ENCODE measurements at places on chromosomes 11 and 22.

DNA sequence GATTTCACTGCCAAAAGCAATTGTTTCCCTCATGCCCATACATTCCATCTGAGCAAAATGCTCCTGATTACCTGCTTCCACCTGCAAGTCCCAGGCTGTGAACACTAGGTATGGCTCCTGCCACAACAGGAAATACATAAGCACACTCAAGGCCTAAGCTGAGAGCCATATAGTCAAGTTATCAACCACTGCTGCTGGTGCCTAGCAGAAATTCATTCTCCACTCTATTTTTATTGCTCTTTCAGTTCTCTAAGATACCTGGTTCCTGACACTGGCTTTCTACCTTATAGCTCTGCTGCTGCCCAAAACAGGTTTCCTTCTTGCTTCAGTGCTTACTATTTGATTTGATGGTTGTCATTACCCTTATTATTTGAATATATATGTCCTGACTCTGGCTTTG is 31.6 kb downstream of the SLC36A4 start:
- no peak for DNase-seq

GRCh38 chr11:87019613-87020271 is 18.0 kb upstream of the TMEM135 start:
- DNase-seq, result no peak

- no peak for DNase-seq
Observed at GRCh38 chr11:35166369-35167360, 27.7 kb downstream of the CD44 start.

DNA sequence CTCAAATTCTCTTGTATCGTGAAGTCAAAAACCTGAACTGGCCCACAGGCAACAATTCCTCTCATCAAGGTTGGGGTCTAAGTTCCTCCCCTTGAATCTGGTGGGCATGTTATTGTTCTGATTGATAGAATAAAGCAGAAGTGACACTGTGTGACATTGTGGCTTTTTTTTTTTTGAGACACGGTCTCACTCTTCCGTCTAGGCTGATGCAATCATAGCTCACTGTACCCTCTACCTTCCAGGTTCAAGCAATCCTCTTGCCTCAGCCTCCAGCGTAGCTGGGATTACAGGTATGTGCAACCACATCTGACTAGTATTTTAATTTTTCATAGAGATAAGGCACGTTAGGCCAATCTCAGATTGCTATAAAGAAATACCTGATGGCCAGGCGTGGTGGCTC is 8.9 kb upstream of the PELI3 start:
- no peak for DNase-seq

GRCh38 chr22:27420195-27420816 is 381.2 kb downstream of the MN1 start:
- DNase-seq, result no peak

GRCh38 chr11:117180020-117180419 is 1.5 kb downstream of the SIDT2 start:
- no peak for DNase-seq

- DNase-seq, result no peak
Observed at GRCh38 chr22:42190274-42190673, 59.7 kb upstream of the CYP2D6 start.

DNA sequence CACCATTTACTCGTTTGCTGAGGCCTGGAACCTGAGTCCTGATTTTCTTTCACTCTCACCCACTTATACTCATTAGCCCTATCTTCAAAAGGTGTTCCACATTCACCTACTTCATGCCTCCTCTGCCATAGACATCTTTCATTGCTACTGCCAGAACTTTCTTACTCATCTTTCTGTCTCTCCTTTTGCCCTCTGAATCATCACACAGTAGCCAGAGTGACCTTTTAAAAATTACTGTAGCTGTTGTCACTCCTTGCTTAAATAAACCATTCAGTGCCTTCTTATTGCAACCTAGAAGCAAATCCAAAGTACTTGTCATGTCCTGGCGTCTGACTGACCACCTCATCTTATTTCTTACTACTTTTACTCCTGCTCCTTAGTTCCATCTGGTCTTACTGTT is 38.2 kb downstream of the ATXN10 start:
- no peak for DNase-seq

GRCh38 chr11:102780491-102780918 is at the start of gene MMP10:
Gene MMP10 (minus strand): TSS chr11:102780628. CDS start chr11:102780591, 37 bp downstream.
- DNase-seq, result peak; percentile 62

- peak; percentile 33 for DNase-seq
Observed at GRCh38 chr11:128632141-128632791, 44.9 kb upstream of the ETS1 start.

GRCh38 chr11:20089796-20090653 is 70.2 kb downstream of the DBX1 start:
- no peak for DNase-seq

- peak; percentile 75 for DNase-seq
Observed at GRCh38 chr22:30425616-30426387, at the start of gene MTFP1. Gene MTFP1 (plus strand): TSS chr22:30425768. CDS start chr22:30425880, 112 bp downstream.

- no peak for DNase-seq
Observed at GRCh38 chr11:14189874-14190273, 169.1 kb downstream of the RRAS2 start.

- no peak for DNase-seq
Observed at GRCh38 chr11:75576017-75576416, 14.0 kb downstream of the SERPINH1 start.

DNA sequence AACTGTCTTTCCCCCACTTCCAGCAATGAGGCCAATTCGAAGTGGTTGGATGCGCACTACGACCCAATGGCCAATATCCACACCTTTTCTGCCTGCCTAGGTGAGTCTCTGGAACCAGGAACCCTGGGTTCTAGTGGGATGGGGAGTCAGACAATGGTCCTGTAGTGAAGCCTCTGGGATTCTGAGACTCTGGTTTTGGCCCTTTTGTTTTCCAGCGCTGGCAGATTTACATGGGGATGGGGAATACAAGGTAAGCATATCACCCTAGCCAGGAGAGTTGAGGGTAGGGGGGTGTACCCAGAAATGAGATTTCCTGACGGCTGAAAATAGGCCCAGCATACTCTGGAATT is 530 bp downstream of the BBS1 start:
- no peak for DNase-seq

DNA sequence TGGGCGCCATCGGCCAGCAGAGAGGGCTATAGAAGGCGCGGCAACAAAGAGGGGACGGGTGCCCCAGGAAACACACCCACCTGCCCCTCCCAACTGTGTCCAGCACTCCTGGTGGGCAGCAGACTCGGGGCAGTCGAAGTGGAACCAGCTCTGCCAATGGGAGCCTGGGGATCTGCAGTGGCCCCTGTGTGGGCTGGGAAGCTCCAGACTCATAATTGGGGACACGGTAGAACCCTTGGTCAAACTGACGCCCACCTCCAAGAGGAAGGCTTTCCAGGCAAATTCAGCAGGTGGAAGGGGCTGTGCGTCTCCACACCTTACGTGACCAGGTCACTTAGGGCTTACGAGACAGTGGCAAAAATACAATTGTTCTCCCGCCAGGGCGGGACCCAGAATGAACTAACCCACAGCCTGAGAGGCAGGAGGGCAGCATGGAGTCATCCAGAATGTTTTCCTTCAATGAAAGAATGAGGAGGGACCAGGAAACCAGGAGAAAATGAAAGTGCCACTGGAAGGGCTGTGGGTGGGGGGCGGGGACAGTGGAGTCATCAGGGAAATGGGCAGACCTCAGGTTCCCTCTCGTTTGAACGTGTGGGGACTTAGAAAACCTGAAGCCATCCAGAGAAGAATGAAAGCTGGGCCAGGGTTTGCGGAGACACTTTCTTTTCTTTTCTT is 53.2 kb upstream of the SHANK2 start:
- peak; percentile 43 for DNase-seq

DNA sequence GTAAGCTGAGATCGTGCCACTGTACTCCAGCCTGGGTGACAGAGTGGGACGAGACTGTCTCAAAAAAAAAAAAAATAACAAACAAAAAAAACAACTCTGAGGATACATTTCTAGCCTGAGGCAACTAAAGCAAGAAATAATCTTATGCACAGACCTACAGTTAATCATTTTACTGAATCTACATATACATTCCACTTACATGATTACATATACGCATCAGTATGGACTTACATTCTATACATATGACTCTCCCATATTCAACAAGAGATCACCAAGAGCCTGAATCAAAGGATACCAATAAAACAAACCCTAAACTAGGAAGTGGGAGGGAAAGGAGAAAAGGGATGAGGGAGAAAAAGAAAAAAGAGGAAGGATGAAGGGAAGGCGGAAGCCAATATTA is 1.1 kb downstream of the ALG8 start:
- no peak for DNase-seq

DNA sequence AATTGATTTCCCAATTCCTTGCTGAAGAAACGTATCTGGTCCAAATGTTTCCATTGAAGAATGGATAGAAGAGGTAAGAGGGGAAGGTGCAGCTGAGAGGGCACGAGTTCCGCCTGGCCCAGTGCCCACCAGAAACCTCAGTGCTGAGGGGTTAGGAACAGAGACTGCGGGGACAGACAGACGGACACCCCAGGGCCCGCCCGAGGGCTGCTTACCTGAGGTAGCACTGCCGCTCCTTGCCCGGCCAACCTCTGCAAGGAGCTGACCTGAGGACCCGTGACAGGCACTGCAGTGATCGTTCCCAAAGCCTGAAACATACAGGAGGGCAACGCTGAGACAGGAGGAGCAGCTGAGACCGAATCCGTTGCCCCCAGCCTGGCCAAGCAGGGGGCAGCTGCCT is 89.6 kb downstream of the PHF21B start:
- DNase-seq, result no peak

- DNase-seq, result no peak
Observed at GRCh38 chr11:15985860-15986139, 370.5 kb downstream of the SOX6 start.

- DNase-seq, result no peak
Observed at GRCh38 chr11:134164490-134165370, 59.0 kb downstream of the NCAPD3 start.

GRCh38 chr11:13958641-13959400 is 3.7 kb upstream of the SPON1 start:
- DNase-seq, result no peak

GRCh38 chr11:94708642-94709041 is 59.5 kb upstream of the AMOTL1 start:
- DNase-seq, result no peak

- peak; percentile 31 for DNase-seq
Observed at GRCh38 chr11:31958076-31958735, 132.7 kb upstream of the RCN1 start.

GRCh38 chr11:69249311-69250185 is 44.4 kb upstream of the MYEOV start:
- DNase-seq, result peak; percentile 23

- no peak for DNase-seq
Observed at GRCh38 chr11:59200423-59200746, 12.3 kb downstream of the MPEG1 start.

DNA sequence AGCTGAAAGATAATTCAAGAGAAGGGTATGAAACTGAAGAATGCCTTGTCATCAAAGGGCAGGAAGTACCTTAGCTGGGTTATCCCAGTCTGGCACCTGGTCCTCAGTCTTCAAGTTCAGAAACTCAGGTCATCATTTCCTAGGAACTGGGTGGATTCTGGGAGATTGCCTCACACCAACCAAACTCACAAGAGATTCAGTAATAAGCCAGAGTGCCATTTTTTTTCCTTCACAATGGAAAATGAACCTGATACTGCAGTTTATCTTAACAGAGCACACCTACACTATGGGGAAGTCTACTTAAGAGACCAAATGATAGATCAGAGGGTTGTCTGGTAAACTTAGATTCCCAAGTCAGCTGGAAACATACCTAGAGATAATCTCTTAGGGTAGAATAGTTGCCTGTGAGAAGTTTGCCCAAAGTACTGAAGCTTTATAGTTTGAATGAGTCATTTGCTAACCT is 3.8 kb upstream of the BUD13 start:
- no peak for DNase-seq

DNA sequence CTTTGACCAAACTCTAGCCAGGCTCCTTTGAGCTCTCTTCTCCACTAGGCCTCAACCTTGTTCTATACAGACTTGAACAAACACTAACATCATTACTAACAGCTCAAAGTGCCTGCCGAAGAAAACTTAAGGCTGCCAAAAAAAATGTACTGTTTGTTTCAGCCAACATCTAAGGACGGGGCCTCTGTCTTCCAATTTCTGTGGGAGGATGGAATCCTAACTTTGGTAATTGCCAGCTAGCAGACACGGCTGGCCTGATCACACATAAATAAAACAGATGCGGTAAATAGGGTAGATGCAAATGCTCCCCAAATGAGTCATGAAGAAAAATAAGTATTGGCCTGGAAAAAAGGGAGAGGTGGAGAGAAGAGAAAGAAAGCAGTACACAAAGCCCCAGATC is 394.3 kb downstream of the TMEM135 start:
- DNase-seq, result no peak

- DNase-seq, result no peak
Observed at GRCh38 chr22:27507935-27508526, 293.5 kb downstream of the MN1 start.

GRCh38 chr11:30811226-30811755 is 225.1 kb upstream of the MPPED2 start:
- DNase-seq, result no peak

DNA sequence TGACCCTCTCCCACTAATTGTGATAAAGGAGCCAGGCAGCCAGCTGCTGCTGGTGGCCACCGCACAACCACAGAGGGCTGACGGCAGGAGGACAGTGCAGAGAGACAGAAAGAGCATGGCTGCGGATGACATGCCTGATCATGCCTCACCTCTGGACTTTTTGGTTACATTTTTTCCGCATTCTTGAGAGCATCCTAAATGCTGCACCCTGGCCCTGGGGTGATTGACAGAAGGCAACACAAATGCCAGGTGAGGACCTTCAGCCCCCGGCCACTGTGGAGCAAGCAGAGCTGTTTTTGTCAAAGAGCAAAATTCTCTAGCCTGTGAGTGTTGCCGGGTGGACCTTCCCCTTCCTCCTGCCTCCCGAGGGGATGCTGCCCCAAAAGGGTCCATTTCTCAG is 78.5 kb downstream of the RPS6KA4 start:
- DNase-seq, result no peak

GRCh38 chr22:25766418-25766817 is 24.4 kb downstream of the MYO18B start:
- DNase-seq, result no peak

Measured in SW480 (cell line).